ENCODE measurements at places on chromosomes 12 and 14.

DNA sequence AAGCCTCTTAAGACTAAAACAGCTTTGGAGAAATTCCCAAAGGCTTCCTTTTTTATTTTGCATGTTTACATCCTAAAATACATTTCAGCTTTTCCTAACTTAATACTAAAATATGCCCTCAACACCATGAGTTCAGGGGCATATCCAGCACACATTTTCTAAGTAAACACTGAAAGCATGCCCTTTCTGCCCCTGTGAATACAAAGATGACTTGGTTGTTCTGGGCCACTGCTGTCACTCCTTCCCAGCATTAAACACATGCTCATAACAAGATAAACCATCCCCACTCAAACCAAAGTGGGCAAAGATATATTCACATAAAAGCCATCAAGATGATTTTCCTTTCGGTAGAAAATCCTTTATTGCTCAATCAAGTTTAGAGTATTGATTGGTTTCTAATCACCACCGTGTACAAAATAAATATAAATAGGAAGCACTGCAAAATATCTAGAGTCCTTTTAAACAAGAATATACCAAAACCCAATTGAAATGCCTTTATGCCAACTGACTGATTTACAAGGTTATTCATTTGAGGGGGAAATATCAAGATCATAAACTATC lies 1.9 kb downstream of the CCNB1IP1 start:
- no peak for DNase-seq

GRCh38 chr12:31371256-31371620 lies 45.3 kb upstream of the SINHCAF start:
- DNase-seq, result no peak

DNA sequence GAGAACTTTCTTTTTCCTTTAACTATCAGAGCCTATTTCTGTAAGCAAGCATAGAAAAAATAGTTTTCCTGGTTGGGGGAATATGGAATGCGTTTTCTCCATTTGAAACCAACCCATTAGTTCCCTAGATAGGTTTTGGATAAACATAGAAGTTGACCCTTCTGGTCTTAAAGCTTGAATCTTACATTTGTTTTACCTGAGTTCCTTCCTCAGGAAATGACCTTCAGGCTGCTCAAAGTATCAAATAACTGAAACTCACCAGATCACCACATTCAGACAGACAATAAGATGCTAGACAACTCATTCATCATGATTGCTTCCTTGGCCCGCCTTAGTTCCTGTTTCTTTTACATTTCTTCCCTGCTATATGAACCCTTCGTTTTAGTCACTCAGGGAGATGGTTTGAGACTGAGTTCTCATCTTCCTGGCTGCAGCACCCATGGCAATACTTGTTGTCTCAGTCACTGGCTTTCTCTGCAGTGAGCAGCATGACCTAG lies 52.2 kb downstream of the LRP6 start:
- DNase-seq, result no peak

DNA sequence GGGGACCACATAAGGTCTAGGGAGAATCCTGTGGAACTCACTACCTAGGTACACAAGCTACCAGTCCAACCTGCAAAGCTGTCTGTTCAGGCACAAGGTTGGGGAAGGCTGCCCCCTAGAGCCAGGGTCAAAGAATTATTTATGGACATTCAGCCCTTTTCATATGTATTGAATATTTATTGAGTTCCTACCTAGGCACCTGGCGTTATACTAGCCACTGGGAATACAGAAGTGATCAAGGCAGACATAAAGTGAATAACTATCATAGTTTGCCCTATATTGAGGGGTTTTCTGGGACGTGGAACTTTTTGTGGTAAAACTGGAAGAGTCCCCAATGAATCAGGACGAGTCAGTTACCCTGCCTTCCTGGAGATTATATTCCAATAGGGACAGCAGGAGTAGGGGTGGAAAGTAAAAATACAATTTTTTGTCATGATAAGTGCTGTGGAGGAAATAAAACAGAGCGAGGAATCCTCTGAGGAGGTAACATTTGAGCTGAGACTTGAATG lies 5.8 kb upstream of the SLC48A1 start:
- DNase-seq, result peak; percentile 72

GRCh38 chr12:120284381-120284780 lies 7.3 kb downstream of the RNU4-2 start:
- no peak for DNase-seq

DNA sequence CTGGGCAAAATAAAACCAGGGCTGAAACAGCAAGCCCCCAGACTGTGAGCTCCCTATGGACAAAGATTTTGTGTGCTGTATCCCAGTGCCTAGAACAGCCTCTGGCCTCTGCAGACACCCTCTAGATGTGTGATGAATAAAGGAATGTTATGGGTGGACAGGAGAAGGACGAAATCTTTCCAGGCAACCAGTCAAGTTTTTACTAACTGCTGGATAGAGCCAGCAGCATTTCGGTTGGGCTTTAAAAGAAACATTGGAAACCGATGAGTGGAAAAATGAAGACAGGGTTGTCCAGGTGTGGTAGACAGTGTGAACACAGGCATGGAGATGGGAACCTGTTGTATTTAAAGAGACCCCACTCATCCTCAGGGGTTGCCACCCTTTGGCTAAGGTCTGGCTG lies 4.0 kb downstream of the CHGA start:
- no peak for DNase-seq
